Activated CD8-positive, alpha-beta memory T cell treated with anti-CD3 and anti-CD28 coated beads for 48 hours (primary cell): ENCODE measurements at places on chromosomes 6 and 20.

DNA sequence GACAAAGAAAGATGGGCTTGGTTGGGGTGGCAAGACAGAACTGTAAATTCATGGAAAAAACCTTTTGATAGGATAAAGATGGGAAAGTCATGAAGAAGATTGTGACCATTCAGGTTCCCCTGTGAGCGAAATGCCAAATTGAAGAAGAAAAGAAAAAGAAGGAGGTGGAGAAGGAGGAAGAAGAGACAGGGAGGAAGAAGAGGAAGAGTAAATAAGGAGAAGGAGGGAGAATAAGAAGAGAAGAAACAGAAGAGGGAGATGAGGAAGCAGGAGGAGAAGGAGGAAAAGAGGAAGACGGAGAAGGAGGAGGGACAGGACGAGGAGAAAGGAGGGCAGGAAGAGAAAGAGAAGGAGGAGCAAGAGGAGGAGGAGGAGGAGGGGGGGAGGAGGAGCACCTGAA lies 199.8 kb downstream of the SLC24A3 start:
- no peak for DNase-seq

DNA sequence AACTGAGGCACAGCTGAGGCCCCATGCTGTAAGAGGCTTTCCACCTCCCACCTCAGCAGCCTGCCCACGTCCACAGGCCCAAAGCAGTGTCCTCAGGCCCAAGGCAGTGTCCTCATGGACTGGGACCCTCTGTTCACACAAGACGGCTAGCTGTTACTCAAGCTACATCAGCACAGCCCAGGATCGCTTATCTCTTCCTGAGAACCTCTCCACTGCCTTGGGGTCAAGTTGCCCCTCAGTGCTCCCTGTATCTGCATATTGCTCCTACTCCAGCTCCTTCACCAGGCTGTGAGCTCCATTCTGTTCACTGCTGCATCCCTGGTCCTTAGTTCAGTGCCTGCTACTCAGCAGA lies 208.8 kb upstream of the TAB2 start:
- DNase-seq = no peak

DNA sequence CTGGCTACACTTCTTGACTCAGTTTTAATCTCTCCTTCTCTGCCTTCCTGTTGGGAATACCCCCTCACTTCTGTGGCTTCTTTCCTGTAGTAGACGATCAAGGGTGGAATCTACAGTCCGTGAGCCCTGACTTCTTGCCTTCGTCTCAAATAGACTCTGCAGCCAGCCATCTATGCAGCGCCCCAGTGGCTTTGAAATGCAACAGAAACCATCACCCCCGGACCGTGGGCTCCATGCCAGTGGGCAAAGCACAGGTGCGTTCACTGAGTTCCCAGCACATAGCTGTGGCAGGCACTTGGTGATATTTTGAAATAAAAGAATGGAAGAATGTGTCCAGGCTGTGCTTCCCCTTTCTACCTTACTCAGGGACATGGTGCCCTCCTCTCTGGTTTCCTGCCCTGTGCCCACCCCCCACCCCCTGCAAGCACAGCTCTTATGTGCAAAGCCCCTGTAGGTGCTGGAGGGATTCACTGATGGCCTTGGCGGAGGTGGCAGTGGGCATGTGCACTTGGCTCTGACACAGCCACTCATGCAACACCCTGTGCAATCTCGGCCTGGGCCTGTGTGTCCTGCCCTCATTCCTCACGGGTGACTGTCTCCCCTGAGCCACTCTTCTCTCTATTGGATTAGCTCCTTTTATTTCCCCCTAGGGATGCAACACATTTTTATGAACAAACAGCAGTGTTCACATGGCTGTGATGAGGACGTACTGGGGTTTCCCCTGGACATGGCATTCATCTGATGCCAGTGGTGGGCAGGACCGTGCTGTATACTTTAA lies 5.5 kb upstream of the CDSN start:
- DNase-seq = no peak

GRCh38 chr6:80464901-80465300 lies 358.4 kb downstream of the BCKDHB start:
- no peak for DNase-seq

GRCh38 chr6:69868961-69869360 lies 2.6 kb downstream of the COL19A1 start:
- DNase-seq = no peak

- no peak for DNase-seq
Observed at GRCh38 chr6:16166871-16167608, 38.2 kb downstream of the MYLIP start.

DNA sequence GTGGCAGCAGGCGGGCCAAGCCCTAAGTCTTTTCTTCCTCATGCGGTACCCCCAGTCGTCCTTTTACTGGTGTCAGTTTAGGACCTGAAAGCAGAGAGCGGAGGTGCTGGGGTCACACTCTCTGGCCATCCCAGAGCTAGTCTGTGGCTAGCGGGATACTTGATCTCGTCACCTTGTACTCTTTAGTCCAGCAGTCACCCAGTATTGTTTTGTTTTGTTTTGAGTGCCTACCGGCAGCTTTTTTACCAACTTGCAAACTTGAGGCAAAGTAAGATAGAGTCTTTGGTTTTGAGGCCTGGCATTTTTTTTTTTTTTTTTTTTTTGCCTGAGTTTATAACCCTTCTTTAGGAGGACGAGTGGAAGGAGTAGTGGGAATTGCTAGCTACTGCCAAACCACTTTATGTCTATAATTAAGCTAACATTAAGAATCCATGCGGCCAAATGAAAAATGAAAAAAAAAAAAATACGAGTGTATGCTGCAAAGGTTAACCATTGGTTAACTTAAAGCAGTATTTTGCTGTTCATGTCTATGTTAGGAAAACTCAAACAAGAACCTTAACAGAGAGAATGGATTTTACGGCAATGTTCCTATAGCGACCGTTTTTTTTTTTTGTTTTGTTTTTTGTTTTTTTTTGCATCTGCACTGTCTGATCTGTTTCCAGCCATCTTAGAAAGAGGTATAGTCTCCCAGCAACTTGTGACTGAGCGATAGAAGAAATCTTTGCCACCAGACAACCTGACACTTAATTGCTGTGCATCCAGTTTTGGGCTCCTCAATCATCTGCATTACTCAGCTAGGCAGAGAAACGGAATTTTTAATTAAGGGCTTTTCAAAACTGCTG lies 56.9 kb downstream of the FAM217A start:
- DNase-seq = no peak

DNA sequence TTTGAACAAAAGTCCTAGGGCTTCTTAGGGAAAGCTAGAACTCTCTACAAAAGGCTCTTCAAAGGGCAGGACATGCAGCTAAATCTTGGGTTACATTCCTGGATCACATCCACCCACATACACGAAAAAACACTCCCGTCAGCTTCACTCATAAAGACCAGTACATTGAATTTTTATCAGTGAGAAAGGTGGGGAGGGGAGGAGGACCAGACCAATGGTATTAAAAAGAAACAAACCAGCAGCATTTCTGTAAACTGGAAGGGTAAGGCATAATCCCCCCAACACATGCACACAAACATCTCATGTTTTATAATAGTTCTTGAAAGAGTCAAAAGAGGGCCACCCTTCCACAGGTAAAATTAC lies 31.6 kb downstream of the MYLK4 start:
- DNase-seq = no peak

GRCh38 chr6:137953761-137954160 lies 86.7 kb downstream of the TNFAIP3 start:
- DNase-seq = no peak

DNA sequence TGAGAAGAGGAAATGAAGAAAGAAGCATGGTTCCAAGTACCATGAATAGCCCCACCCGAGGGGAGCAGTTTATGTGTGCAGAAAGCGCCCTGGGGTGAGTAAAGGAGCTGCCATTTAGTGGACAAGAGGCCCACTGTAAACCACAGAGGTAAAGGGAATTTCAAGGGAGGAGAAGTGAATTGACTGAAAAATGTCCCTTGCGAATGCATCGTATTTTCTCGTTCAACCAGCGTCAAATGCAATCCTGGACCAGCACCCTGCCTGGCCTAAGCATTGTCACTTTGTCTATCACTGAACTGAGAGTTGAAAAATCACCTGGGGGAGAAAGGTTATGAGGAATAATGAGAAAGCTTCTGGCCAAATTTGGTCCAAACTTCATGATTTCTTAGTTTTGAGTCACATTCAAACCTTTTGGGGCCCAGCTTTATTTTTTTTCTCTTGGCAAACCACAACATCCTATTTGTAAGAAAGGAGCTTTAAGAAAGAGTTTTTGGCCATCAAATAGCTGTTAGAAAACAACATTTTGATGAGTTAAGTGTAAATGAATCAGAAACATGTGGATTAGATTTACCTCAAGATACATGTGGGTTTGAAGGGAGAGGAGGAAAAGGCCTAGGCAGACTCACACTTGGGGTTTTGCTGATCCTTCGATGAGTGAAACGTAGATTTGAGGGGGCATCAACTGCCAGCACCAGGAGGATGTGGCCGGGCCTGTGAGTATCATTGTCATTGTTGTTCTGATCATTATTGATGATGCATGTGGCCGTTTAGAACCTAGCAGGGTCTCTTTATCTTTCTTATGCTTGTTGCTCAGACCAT lies 214.0 kb downstream of the CLIC5 start:
- peak; percentile 33 for DNase-seq

GRCh38 chr20:41247523-41248367 lies 69.8 kb downstream of the ZHX3 start:
- DNase-seq = no peak

DNA sequence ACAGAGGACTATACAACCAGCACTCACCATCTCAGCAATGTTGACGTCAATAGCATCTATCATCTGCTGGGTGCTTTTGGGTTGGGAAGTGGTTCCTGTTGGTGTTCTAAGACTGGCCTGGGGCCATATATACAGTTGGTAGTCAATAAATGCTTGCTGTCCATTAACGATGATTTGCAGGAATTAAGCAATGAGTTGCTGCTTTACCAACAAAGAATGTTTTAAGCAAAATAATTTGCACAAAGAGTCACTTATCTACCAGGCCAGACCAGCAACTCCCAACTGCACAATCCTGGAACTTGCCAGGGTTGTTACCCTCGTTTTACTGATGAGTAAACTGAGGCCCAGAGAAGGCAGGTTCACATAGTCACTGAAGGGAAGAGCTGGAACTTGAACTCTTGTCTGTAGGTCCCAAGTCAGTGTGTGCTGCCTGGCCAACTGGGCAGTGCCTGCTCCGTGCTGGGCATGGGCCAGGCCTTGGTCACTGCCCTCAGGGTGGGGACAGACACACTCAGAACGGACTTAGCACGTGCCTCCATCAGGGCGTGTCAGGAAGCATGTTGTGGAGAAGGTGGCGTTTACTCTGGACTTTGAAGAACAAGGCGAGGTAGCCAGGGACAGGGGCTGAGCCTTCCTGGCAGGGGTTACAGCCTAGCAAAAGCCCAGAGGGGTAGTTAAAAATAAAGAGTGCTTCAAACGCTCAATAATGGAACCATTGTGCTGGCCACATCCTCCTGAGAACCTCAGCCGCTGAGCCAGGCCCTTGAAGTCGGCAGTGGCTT lies 2.5 kb upstream of the SRC start:
- no peak for DNase-seq

DNA sequence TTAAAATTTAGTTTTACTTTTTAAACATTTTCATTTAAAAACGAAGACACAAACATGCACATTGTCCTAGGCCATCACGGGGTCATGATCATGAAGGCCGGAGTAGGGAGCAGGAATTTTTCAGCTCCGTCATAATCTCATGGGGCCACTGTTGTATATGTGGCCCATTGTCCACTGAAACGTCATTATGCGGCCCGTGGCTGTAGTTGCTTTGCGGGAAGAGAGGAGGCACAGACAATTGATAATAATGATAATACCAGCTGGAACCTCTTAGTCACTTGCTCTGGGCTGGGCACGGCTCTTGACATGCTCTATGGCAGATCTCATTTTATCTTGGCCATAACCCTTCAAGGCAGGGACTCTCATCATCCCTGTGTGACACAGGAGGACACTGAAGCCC lies 56.5 kb upstream of the FNDC1 start:
- no peak for DNase-seq
